ENCODE measurements at places on chromosomes 16 and 17. TPM values are rescaled to one million over a fixed set of nuclear protein-coding genes. Genes with fewer than 3 reads are reported as not detected.

Gene KCNAB3
- 0.44 TPM for total RNA-seq

Gene AANAT
- not detected for total RNA-seq

Gene ZNF205
- 5.6 TPM for total RNA-seq

Gene INCA1
- not detected for total RNA-seq

Gene PPM1E
- total RNA-seq: 0.04 TPM

Gene CTRL
- total RNA-seq: 0.64 TPM

Gene TMEM238L
- 2.3 TPM for total RNA-seq

Gene HASPIN
- 3.4 TPM for total RNA-seq

Gene TP53TG3B
- not detected for total RNA-seq

Gene GPRC5B
- 3.1 TPM for total RNA-seq

Gene PGAP6
- 14.5 TPM for total RNA-seq

Gene THOC6
- 21.3 TPM for total RNA-seq

Gene ALOX12B
- 15.0 TPM for total RNA-seq

Gene RASD1
- total RNA-seq: 0.60 TPM

Gene ZNF594
- total RNA-seq: 1.8 TPM

Gene ABCC11
- total RNA-seq: 0.40 TPM

Gene TERB1
- total RNA-seq: 0.08 TPM

Gene CARD14
- 23.8 TPM for total RNA-seq

Gene RBFOX1
- not detected for total RNA-seq

Gene HSDL1
- 8.6 TPM for total RNA-seq

Gene NPIPB13
- total RNA-seq: 11.2 TPM
